Fibroblast of lung (primary cell): ENCODE measurements at places on chromosomes 3 and 15. TPM values are rescaled to one million over a fixed set of nuclear protein-coding genes. Genes with fewer than 3 reads are reported as not detected.

DNA sequence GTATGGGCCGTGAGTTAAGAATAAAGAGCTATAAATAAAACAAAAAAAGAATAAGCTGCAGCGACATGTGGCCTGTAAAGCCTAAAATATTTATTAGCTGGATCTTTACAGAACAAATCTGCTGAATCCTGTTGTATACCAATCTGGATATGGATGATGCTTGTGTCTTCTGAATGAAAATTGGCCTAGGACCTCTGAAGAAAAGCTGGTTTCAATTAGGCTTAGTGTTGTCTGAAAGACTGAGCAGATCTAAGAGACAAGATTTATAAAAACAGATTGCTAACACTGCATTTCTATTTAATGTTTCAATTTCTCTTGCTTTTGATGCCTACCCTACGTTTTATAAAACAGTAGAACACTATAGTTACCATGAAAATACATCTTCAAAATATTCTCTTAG lies 57.9 kb downstream of the ST3GAL6 start:
- H3K4me1 ChIP-seq = peaks cover 1% of the 10 kb centered on the region
- H3K36me3 ChIP-seq = peaks cover 11% of the 10 kb centered on the region
- no peak overlapping the region for H3K4me3 ChIP-seq
- no peak for DNase-seq
- H3K27ac ChIP-seq = no peak overlapping the region

GRCh38 chr15:27622371-27622770 lies 476.7 kb downstream of the OCA2 start:
- no peaks in the 10 kb centered on the region for H3K4me1 ChIP-seq
- no peak overlapping the region for H3K4me3 ChIP-seq
- H3K36me3 ChIP-seq = no peaks in the 10 kb centered on the region
- H3K27me3 ChIP-seq = no peaks in the 10 kb centered on the region
- DNase-seq = no peak

GRCh38 chr3:55474213-55474632 lies 12.9 kb downstream of the WNT5A start:
- H3K27me3 ChIP-seq = no peaks in the 10 kb centered on the region
- no peak overlapping the region for H3K27ac ChIP-seq
- no peak for DNase-seq
- H3K4me1 ChIP-seq = peaks cover 4% of the 10 kb centered on the region

GRCh38 chr15:44163370-44163769 lies 31.7 kb downstream of the FRMD5 start:
- H3K27ac ChIP-seq = no peak overlapping the region
- peak; percentile 65 for DNase-seq
- peaks cover 7% of the 10 kb centered on the region for H3K4me1 ChIP-seq
- no peak overlapping the region for H3K4me3 ChIP-seq

Gene PCLAF
- polyA plus RNA-seq = 70.6 and 180 TPM in 2 replicates
